ENCODE measurements at places on chromosomes 2 and 18. TPM values are rescaled to one million over a fixed set of nuclear protein-coding genes. Genes with fewer than 3 reads are reported as not detected.

Gene NOSTRIN
- 1.1 TPM for total RNA-seq

- ATAC-seq: no peak
Measured at GRCh38 chr2:275466-275865, 10.7 kb downstream of the ACP1 start.

Gene GATA6
- total RNA-seq: 2.1 TPM

Gene HOXD12
- total RNA-seq: not detected

Gene R3HDM1
- total RNA-seq: 24.4 TPM

Gene AQP12A
- not detected for total RNA-seq

DNA sequence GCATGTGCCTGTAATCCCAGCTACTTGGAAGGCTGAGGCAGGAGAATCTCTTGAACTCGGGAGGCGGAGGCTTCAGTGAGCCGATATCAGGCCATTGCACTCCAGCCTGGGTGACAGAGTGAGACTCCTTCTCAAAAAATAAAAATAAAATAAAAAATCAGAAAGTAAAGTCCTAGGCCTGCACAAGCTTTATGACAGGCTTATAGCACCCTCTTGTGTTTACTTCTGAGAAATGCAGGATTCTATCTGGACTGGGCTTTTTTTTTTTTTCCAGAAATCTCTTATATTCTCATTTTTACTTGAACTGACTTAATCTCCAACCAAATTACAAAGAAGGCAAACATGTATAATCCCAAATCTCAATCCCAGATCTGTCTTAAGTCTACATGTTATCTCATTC is 26.1 kb upstream of the REG3G start:
- no peak for ATAC-seq

DNA sequence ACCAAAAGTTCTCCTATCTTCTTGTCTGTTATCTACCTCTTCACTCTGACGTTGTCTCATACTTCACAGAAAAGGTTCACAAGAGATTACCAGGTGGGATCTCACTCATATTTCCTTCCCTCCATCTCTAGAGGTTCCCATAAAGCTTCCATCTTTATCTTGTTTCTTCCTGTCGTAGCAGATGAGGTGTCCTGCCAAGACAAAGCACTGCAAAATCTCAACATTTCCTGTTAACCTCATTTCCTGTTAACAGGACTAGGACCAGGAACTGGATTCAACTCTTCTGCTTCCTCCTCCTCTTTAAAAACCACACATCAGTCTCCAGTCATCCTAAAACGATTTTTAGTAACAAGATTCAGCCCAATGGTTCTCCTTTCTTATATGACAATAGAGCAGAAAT is 512.8 kb upstream of the NRP2 start:
- no peak for ATAC-seq

DNA sequence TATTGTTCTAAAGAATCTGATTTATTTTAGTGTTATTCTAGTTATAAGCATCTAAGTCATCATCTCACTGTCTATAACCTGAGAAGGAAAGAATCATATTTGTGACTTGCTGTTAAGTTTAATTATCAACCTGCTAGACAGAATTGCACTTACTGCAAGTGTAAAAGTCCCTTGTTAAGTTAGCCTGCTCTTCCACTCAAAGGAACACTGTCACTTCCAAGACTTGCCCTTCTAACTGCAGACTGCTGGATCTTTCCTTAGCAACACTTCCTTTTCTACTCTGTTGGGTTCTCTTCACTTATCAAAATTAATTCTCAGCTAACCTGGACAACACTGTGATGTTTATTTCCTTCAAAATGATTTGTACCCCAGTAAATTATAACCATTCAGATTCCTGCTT is 323.2 kb upstream of the TFPI start:
- ATAC-seq: no peak

Gene DAW1
- 0.08 TPM for total RNA-seq

DNA sequence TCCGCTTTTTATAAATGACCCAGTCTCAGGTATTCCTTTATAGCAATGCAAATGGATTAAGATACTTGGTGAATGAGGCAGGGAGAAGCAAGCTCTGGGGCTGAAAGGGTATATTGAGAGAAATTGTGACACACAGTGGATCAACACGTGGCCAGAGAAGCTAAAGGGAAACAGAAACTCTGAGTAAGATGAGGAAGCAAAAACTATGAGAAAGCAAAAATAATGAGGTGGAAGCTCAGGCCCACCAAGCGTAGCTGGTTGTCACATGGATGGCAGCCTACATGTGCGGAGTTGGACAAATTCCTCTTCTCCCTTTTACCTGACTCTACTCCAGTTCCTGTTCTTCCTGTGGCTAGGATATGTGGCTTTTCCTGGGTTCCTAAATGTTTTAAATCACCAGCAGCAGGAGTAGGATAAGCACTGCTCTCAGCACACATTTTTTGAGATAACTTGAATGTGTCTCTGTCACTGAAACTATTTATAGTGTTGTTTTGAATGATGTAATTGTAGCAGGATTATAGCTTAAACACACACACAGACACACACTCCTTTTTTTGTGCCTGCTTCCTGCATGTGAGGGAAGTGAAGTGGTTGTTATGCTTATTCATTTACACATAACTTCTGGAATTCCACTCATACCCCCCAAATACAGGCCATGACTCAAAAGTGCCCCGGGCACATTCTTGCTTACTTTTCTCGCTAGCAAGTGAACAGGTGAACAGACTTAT is 30.1 kb upstream of the EPC2 start:
- peak; percentile 53 for ATAC-seq

Gene MROH2A
- total RNA-seq: not detected

Gene STPG4
- total RNA-seq: 1.3 TPM

GRCh38 chr2:234415706-234416105 is 81.2 kb downstream of the ARL4C start:
- no peak for ATAC-seq

Gene KLHL29
- total RNA-seq: 58.7 TPM

- no peak for ATAC-seq
Measured at GRCh38 chr2:9010866-9011265, 7.4 kb upstream of the MBOAT2 start.

GRCh38 chr2:197804758-197805714 is 643 bp downstream of the PLCL1 start:
- ATAC-seq: peak; percentile 49

GRCh38 chr18:3230401-3231334 is 10.9 kb upstream of the MYOM1 start:
- ATAC-seq: peak; percentile 89

Gene CCDC93
- 42.2 TPM for total RNA-seq

DNA sequence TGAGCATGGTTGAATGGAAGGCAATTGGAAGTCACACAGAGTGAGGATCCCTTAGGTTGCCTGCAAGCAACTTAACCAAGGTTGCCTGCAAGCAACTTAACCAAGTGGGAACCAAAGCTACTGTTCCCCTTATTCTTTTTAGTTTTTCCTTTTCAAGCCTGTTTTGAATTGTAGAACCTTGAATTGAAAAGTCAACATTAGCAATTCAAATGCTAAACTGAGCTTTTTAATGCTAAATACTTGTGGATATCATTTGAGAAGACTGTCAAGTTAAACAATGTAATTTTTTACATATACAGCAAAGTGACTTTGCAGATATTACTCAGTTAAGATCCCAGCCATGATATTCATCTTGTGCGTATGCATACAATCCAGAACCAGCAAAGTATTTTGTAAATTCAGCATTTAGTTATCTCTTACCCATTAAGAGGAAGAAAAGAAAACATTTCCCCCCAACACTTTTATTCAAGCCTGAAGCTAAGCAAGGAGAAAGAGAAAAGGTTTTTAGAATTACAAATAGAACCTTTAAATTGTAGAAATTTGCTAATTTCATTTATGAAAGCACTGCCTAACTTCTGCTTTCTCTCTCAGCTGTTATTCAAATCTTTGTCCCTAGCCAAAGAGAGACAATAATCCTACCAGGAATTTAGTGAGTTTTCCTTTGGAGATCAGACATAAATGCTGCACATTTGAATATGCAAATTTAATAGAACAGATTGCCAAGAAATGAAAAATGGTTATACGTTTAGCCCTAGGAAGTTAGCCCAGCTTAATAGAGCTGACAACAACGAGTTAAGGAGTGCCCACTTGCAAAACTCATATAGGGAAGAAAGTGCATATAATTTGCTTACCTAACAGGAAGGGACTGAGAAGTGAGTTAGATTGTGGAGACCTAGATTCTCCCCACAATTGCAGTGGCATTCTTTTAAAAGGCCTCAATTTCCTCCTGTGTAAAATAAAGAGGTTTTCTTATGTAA is 643.2 kb upstream of the PIK3C3 start:
- peak; percentile 73 for ATAC-seq

DNA sequence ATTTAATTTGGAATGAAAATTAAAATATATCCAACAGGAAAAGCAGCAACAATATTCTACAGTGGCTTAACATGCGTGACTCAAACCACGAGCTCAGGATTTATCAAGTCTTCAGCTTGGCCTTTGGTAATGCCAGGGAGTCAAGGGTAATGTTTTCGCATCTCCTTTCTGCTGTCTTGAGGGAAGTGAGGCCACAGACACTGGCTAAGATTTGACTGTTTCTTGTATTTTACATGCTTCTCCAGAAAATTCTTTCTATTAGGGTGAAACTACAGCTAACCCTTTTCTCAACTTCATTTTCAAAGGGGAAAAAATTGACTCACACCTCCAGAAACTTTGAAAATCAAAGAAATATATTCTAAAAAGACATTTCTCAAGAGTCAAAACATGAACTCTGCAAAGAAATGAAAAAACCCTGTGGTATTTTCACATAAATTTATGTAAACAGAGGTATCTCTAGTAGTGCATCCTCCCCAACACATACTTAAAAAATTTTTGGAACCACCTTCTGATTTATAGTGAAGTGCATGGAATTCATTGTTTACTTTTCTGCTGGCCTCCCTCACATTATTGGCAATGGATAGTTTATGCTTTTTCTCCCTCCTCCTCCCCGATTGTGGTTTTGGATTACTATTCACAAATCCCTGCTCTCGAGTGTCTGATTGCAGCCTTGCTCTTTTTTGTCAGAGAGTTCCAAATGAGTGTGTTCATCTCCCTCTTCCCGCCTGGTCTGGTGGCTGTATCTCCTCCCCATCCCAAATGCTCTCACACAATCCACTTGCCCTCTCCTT is 48.7 kb downstream of the DPP4 start:
- ATAC-seq: no peak

DNA sequence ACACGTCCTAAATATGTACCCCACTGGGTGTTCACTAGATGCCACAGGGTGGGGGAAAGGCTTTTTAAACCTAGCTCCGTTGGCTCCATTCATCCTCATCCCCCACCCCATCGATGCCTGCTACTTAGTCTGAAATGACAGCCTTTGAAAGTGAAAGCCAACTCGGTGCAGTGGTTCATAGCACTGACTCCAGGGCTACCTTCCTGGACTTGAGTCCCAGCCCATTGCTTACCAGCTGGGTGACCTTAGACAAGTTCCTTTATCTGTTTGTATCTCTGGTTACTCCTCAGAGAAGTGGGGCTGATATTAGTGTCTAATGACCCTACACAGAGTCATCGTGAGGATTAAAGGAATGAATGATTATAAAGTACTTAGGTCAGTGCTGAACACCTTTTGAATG is 24.4 kb downstream of the EHD3 start:
- ATAC-seq: no peak

Gene TTN
- total RNA-seq: 0.27 TPM

DNA sequence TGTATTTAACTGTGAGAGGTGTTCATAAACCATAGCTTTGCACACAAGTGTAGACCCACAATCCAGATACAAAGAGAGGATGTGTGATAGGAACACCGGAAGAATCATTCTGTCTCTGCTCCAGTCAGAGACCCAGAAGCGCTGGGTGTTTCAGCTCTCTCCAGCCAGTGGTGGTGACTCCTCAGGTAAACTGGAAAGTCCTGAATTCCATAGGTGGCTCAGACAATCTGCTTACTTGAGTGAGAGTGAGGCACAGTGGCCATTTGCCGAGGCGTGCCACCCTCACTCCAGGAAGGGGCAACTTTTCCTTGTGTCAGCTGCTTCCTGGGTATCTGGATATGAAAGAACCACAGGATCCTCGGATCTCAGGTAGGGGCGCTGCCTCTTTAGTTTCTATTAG is 171.5 kb downstream of the KCNS3 start:
- no peak for ATAC-seq

DNA sequence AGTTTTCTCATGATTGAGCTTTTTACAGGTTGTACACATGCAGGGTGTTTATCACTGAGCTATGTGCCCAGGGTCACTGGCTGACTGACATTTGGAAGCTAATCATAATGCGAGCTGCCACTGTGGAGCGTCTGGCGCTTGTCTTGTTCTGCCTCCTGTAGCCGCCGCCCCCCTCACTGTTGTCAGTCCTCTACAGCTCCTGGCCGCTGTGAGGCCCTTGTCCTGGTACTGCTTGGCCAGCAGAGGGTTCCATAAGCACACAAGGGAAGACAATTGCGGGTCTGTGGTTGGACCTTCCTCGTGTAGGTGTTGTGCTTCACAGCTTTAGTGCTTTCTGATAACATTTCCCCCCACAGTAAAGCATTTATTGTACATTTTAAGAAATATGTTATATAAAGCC is 105.6 kb upstream of the LDLRAD4 start:
- ATAC-seq: peak; percentile 93

GRCh38 chr2:39160982-39161381 is 40.1 kb upstream of the SOS1 start:
- no peak for ATAC-seq

DNA sequence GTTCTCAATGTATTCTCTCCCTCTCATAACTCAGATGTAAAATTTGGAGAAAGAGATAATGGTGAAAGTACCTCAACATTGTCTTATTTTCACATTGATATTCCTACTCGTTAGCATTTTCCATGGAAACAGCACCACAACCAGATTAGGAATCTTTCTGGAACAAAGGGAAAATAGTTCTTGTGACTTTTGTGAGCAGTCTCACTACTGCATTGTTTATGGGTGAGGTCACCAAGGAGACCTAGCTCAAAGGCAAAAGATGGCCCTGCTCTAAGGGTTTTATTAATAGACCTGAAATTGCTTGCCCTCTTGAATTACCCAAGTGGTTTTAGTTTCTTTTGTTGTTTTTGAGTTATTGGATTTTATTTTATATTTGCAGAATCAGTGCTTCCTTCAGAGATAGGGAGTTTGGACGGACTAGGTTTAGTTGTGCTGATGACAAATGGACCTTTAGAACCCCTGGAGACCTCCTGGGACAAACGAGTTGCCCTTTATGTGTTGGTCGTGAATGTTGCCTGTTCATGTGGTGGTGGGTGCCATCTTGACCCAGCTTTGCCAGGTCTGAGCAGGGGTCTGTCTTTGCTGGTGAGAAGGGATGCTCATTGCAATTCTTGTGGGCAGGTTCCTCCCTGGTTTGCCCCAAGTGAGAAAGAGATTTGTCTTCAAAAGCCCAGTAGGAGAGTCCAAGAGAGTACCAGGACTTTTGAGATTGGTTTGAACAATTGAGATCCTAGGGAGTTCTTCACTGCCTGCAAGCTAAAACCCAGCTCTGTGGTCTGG is 58.1 kb downstream of the INPP4A start:
- ATAC-seq: peak; percentile 85

Gene COL6A3
- total RNA-seq: 0.11 TPM

- peak; percentile 30 for ATAC-seq
Measured at GRCh38 chr2:231795525-231796327, 9.5 kb downstream of the COPS7B start.

GRCh38 chr2:201797175-201797840 is 9.0 kb upstream of the CDK15 start:
- peak; percentile 43 for ATAC-seq

Gene CRYBA2
- 0.81 TPM for total RNA-seq

Gene ATRAID
- 252 TPM for total RNA-seq

All from motor neuron (in vitro differentiated cells).